Activated naive CD4-positive, alpha-beta T cell treated with anti-CD3 and anti-CD28 coated beads for 36 hours (primary cell): ENCODE measurements at places on chromosomes 16 and 17. TPM values are rescaled to one million over a fixed set of nuclear protein-coding genes. Genes with fewer than 3 reads are reported as not detected.

GRCh38 chr16:20799599-20799998, 6.7 kb downstream of the ERI2 start:
- DNase-seq, result no peak

Gene CDT1
- total RNA-seq, result 223 TPM

DNA sequence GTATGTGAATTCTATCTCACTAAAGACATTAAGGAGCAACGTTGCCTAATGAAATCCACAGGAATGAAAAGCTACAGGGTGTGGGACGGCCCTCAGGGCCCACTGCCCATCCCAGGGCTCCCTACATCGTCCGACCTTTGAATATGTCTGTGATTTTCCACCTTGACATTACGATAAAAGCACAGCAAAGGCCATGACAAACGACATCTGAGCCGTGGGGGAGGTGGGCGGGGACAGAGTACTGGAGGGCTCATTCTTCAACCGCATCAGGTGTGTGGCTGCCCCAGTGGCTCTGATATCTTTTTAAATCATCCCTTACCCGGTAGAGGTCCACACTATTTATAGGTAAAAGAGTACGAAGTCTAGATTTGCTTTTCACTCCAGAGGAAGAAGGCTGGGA, 35.1 kb downstream of the LMF1 start:
- no peak for DNase-seq

Gene MARCHF10
- not detected for total RNA-seq

- no peak for DNase-seq
Observed at GRCh38 chr16:70713824-70714223, 28.0 kb upstream of the MTSS2 start.

Gene CCL3
- 8.3 TPM for total RNA-seq

Gene KRT23
- total RNA-seq, result not detected

Gene TBC1D3H
- total RNA-seq, result not detected

Gene SCGB1C2
- not detected for total RNA-seq

DNA sequence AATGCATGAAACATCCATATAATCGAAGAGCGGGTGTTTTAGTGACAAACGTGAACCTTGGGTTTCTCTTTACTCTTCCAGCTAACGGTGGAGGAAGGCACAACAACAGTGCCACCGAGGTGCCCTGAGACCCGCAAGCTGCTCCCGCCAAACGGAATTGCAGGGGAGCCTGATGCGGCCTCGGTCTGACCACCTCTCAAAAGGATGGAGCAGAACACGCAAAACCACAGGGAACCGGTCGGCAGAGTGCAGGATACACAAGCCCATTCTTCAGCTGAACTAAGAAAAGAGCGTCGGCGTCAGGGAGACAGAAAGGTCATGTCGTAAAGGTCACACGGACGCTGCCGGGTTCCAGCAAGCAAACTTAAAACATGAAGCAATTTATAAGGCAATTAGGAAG, 109.5 kb upstream of the ZNF750 start:
- DNase-seq, result no peak

Gene CAPNS2
- total RNA-seq, result not detected

GRCh38 chr17:78592991-78593329, 15.8 kb upstream of the DNAH17 start:
- no peak for DNase-seq

DNA sequence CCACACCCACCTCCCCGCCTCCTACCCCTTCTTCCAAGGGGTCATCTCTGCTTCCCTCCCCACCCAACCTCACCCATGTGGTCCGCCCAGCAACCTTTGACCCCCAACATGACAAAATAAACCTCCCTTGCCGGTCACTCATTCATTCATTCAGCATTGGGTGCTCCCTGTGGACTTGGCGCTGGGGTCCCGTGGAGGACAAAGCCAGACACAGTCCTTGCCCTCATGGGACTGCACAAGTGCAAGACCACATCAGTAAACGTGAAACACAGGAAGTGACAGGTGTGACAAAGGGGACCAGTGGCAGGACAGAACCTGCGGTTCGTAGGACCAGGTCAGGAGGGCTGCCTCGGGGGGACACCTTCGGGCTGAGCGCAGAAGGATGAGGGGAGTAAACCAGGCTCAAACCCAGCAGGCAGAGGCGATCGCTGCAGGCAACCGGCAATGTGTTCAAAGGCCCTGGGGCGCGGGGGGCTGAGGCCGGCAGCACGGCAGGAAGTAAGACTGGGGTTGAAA, 185.4 kb downstream of the SEC14L1 start:
- peak; percentile 57 for DNase-seq

- no peak for DNase-seq
Observed at GRCh38 chr16:75695708-75696107, 5.6 kb downstream of the DUXB start.

DNA sequence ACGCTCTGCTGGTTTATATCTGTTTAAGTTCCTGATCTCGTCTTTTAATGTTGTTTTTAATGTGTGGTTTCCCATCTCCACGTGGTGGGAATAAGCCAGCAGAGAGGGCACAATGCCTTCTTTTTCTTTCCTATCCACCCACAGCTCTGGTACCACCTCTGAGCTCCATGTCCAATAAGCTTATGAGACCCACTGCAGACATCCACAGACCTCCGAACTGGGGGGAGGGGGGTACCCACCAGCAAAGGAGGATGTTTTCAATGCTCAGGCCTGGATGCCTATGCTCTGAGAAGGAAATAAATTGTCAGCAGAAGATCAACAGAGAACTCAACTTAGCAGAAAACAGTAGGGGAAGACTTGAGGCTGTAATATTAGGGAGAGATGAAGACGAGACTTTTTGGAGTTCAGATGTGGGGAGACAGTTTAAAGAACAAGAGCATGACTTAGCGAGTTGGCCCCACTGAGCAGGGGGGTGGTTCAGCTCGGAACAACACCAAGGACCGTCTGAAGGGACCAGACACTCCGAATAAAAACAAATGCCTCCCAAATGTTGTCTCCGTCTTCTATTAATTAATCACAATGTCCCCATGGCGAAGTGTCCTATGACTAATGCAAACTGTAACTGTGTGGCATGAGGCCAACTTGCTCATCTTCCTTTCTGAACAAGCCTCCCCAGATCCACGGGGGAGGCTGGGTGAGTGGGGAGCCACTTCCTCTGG, 62.7 kb downstream of the GAS7 start:
- no peak for DNase-seq

Gene DPEP3
- not detected for total RNA-seq

DNA sequence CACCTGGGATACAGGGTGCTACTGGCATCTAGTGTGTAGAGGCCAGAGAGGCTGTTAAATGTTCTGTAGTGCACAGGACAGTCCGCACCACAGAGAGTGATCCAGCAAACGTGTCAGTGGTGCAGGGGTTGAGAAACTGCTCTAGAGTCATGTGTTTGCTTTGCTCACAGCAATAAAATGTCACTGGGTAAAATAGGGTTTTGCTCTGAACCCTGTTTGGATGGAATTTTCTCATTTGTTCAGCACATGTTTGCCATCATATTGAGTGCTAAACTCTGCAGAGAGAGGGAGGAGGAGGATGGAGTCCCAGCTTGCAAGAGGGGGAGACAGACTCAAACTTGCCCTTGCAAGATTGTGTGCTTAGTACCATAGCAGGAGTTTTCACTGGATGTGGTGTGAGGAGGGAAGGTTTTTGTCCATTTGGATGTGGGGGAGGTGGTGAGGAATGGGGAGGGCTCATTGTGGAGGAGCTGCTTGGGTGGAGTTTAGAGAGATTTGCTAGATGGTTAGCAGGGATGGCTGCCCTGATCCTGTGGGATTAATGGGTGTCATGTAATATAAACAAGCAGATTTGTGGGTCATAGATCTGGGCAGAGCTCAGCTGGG, 11.8 kb downstream of the PLCG2 start:
- DNase-seq, result no peak

DNA sequence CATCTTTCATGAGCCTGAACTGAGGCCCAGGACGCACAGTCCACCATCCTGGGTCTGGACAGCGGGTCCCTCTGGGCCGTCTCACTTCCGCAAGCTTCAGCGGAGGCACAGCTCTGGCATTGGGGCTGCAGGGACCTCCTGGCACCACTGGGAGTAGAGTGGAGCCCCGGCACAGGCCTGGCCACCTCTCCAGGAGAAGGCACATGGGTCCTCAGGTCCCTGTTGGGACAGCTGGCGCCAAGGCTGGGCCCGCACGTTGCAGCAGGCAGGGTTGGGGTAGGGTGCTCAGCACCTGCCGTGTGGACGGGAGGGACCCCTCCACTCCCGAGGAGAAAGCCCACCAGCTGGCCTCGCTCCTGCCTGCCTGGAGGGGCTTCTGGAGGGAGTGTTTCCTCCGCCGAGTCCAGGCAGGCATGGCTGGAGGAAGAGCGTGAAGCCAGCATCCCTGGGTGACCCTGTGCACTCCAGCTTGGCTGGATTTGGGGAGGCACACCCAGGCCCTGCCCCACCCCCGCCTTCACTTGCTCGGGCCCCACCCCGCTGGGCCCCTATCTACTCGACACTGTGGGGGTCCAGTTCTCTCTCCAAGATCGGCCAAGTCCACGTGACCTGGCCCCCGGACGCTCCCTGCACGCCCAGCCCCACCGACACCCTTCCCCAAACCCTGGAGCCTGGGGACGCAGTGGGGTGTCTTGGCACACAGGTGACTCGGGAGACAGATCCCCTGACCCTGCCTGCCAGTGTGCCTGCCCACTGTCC, 6.6 kb upstream of the METRNL start:
- DNase-seq, result no peak

- no peak for DNase-seq
Observed at GRCh38 chr16:8402981-8403843, 187.1 kb downstream of the TMEM114 start.

Gene NEURL4
- 22.5 TPM for total RNA-seq

- no peak for DNase-seq
Observed at GRCh38 chr16:1097800-1098199, 1.8 kb upstream of the C1QTNF8 start.

GRCh38 chr17:7205561-7205960, 14.1 kb downstream of the DLG4 start:
- no peak for DNase-seq

DNA sequence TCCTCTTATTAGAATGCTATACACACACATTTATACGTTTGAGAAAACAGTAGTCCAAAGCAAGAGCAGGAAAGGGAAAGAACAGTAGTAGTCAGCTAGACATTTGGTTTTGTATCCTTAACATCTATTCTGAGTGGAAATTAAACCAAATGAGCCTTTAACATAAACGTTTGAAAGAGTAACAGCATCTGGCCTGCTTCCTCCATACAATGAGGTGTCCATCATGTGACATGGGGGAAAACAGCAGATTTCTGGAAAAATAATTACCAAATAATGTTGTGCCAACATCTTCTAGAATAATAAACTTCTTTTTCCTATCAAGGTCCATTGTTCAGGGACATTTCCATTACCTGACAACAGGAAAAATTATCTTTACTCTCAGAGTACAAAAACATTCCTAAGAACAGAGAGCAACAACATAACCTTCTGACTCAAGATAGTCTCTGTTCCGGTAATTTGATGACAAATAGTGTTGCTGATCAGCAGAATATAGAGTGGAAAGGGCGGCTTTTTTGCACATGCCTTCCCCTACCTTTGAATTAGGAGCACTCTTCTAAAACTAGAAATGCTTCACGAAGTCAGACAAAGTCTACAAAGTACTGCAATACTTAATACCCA, 20.2 kb downstream of the CYTH1 start:
- DNase-seq, result peak; percentile 61

DNA sequence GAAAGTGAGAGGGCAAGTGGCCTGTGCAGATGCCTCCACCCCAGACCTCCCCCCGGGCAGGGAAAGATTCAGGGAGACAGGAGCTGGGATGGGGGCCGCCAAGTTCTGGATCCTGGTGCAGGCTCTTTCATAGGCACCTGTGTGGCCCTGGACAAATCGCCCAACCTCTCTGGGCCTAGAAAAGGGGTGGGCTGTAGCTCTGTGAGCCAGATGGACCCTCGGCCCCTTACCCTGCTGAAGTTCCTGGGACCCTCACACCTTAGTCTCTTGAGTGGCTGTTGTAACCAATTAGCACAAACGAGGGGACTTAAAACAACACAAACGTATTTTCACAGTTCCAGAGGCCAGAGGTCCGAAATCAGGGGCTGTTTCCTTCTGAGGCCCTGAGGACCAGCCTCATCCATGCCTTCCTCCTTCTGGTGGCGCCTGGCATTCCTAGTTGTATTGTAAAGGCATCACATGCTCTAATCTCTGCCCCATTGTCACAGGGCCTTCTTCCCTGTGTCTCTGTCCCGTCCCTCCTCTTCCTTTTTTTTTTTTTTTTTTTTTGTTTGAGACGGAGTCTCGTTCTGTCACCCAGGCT, 352.6 kb downstream of the SEC14L1 start:
- DNase-seq, result peak; percentile 4

Gene ELP5
- 53.5 TPM for total RNA-seq

DNA sequence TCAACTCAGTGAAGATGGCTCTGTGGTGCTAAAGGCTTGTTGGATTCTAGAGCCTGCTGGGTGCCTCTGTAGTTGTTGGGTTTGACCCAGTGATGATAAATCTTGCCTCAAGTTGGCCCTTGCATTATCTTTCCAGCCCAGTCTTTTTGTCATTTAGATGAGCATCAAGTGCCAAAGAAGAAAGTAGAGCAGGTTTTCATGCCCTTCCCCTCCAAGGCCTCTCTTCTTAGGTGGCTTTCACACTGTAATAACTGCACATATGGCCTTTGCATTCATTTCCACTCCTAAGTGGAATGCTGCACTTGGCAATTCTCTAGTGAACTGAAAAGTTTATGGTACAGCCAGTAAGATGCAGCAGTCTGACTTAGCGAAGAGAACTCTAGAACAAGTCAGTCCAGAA, 165.1 kb downstream of the PHKB start:
- no peak for DNase-seq

DNA sequence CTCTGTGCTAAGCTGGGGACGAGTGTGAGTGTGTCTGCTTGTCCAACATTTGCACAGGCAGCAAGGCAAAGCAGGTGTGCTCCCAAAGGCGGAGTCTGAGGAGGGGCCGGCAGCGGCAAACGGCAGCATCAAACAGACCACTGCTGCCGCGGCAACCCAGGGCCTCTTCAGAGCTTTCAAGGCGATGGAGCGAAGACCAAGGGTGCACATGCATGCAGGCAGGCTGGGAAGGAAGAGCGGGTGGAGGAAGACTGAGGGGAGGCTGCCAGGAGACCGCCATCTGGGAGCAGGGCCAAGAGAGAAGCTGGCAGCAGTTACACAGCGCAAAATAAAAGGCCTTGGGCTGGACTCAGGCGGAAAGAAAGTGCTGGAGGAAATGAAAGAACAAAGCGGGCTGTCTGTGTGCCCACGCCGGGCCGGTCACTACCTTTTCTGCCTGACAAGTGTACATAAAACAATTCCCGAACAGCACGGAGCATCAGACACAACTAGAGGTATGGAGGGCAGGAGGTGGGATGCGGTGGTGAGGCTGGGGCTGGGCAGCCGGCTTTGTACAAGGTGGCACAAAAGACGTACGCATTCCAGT, 8.5 kb downstream of the TIMM22 start:
- no peak for DNase-seq

- no peak for DNase-seq
Observed at GRCh38 chr16:77721752-77722308, 484 bp upstream of the NUDT7 start.
